ENCODE measurements at places on chromosomes 1 and 21.

DNA sequence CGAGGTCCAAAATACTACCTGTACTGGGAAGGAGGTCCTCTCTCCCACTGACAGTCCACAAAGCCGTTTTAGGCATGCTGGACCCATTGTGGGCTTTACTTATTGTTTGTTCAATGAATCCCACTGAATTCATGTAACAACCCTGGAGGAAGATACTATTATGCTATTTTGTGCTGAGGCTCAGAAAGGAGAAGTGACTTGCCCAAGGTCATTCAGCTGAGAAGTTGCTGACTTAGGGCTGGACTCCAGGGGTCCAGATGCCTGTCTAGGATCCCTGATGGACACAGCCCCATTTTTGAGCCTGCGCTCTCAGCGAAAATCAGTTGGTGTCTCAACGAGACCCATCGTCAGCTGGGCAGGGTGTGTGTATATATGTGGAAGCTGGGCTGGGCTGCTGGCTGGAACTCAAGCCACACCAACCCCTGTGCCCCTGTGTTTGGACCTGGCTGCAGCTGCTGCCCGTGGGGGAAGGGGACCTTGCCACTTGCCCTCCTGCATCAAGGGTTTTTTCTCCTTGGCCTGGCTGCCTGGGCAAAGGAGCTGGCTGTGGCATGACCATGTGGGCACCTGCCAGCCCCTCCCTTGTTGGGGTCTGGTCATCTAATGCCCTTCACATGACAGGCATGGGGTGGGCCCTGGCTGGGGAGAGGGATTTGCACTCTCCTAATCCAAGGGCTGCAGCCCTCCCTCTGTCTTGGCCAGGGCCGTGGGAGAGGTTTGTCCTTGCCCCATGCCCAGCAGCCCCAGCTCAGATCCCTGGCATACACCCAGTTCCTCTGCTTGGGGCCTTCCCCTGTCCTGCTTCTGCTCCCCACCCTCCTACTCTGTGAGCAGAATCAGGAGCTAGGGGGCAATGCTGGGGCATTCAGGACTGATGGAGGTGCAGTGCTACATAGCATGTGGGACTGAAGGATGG is 15.0 kb downstream of the KCNQ4 start:
- DNase-seq = no peak

GRCh38 chr1:116889380-116889779 is 20.3 kb upstream of the PTGFRN start:
- DNase-seq = no peak

DNA sequence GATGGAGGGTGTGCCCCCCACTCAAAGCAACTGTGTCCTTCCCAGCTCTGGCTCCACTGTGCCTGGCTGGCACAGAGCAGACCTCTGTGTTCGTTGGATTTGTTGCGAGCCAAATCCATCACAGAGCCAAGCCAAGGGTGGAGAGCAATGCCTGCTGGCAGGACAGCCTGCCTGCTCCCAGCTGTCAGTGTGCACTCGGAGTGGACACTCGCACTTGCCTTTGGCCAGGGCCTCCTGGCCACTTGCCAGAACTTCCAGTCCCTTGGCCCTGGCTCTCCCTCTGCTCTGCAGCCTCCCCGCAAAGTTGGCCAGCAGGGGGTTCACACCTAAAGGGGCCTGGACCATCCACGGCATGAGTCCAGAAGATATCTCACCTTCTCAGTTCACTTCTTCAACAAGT is 16.4 kb downstream of the HEYL start:
- DNase-seq = no peak

- no peak for DNase-seq
These were observed 20.2 kb downstream of the MACO1 start for GRCh38 chr1:25450891-25451290.

- DNase-seq = no peak
These were observed 13.1 kb downstream of the IL6R start for GRCh38 chr1:154418062-154418921.

- no peak for DNase-seq
These were observed 51.7 kb upstream of the ACADM start for GRCh38 chr1:75672528-75673393.

- no peak for DNase-seq
These were observed 4.3 kb downstream of the S100A10 start for GRCh38 chr1:151989211-151989862.

DNA sequence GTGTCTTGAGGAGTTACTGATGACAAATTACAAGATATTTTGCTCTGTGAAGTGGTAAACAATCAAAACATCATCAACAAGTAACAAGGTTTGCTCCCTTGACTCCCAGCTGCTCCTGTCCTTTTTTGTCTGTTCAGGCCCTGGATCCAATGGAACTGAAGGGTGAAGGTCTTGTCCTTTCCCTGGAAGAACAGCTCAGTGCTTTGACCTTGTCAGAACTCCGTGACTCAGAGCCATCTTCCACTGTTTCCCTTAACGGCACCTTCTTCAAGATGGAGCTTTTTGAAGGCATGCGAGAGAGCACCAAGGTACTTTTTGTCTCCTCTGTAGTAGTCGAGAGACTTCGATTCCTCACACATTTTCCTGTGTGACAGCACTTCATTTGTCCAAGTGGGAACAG is 29.0 kb downstream of the TRIM45 start:
- DNase-seq = no peak

DNA sequence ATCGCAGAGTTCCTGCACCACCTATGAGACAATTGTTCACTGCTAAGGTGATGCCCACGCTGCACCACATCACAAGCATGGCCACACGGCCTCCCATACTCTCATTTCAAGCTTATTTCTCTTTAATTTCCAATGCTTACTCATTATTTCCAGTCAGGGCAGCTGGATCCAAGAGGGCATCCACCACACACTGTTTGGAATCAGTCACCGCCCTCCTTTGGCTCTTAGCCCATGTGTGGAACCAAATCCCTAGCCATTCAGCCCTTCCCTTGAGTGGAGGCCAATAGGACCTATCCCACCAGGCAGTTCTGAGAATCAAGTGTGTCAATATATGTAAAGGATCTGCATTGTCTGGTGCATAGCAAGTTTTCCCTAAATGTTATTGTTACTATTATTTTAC is 26.3 kb upstream of the PALMD start:
- no peak for DNase-seq

DNA sequence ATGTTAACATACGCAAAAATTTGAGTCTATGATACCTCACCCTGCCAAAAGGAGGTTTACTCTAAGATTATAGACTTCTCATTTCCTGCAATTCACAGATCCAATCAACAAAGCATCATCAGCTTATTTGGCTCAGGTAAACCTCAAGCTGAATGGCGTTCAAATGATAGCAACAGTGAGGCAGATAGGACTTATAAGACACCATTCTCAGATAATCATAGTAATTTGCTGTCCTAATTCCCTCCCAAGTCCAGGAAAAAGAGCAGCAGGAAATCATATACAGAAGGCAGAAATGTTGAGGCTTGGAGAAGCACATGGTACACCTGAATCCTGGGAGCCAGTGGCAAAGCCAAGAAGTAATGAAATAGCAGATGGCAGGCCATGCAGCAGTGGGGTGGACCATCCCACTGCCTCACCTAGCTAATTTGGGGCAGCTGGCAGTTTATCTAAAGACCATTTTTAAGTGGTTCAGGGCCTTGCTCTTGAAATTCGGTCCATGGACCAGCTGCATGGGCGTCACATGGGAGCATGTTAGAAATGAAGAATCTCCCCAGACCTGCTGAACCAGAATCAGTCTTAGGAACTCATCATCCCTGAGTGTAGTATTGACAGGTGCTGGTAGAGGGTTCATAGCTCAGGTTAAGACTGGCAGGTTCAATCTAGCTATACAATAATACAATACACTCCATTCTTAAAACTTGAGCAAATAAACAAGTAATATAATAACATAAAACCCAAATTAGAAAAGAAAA is 57.7 kb downstream of the ASTN1 start:
- DNase-seq = no peak

DNA sequence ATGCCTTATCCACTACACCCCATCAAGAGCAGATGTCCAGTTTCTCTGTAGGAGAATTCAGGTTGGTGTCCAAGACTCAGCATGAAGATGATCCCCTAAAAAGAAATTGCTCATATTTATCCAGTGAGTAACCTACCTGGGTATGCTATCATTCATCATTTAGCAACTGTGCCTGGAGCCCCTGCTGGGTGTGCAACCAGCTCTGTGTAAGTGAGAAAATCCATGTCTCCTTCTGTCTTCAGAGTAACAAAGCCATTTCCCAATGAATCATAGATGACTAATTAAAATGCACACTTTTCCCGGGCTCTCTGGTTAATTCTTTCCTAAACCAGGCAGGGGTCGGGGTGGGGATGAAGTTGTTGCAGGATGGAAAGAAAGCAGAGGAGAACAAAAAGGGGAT is 35.8 kb downstream of the OLFML3 start:
- DNase-seq = no peak

- DNase-seq = no peak
These were observed 73.4 kb downstream of the GALNT2 start for GRCh38 chr1:230140221-230141020.

GRCh38 chr21:29708401-29708800 is 231.4 kb downstream of the GRIK1 start:
- no peak for DNase-seq

- no peak for DNase-seq
These were observed 1.1 kb upstream of the EDN2 start for GRCh38 chr1:41485605-41486004.

DNA sequence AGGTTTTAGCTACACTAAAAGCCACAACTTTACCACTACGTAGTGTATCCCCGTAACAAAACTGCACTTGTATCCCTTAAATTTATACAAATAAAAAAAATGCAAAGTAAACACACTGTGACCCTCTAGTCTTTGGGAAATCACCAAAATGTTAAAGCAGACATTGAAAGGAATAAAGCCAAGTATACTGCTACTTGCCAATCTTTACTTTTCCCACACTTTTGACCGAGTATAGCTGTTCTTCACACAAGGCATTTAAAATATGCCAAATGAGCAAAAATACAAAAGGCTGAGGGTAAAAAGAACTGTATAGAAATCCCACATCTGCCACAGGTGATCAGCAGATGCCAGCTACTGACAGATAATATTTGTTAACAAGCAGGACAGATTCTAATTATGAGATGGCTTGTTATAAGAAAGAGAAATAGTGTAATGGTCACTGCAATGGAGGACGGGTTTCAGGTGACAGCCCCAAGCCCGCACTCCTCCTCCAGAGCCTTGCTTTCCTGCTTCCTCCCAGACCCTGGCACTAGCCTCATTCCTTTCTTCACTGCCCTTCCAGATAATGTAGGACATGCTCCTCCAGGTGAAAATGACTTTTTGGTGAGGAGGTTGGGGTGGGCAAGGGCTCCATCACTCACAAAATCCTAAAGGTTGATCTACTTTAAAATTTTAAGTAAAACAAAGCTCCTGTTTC is 18.1 kb downstream of the KCNT2 start:
- no peak for DNase-seq

DNA sequence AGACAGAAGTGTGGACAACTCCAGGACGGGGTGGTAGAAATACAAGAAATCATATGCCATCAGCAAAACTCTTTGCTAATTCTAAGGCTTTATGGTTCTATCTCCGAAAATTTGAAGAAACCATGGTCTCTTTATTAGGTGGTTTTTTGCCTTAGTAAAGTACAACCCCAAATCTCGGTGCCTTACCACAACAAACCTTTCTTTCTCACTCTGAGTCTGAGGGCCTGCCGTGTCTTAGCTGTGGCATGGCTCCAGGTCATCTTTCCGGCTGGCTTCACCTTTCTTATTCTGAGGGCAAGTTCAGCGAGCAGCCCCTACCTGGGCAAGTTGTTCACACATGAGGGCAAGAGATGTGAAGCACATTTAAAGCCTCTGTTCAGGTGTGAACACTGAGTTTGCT is 280.6 kb downstream of the TTLL7 start:
- no peak for DNase-seq

DNA sequence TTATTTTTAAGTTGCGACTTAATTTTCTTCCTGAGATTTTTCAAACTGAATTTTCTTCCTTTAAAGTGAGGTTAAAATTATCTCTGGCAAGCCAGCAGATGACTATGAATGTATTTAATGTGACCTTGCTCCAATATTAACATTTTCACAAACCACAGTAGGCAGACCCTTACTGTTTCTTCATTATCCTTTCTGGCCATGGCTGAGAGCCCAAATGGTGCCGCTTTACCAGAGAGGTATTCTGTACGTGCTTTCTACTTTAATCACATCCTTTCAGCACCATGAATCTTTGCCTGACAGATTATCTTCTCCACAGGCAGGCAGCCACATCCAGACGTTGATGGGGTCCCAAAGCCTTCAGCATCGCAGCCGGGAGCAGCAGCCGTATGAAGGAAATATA is 129.6 kb downstream of the LRRC40 start:
- DNase-seq = no peak

- no peak for DNase-seq
These were observed 35.1 kb downstream of the KCNJ15 start for GRCh38 chr21:38291874-38292273.

DNA sequence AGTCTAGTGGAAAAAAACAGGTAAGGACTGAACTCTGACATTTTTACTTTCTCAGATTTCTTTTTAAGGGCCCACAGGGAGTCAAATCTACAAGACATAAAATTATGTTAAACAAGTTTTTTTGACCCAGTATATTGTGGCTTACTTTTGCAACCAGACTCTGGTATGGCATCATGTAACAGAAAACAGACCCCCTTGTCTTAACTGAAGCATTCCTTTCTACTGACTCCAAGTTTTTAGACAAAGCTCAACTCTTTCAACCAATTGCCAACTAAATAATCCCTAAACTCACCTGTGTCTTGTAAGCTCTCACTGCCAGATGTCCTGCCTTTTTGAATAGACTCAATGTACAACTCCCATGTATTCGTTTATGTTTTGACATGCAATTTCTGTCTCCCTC is 64.3 kb downstream of the FASLG start:
- DNase-seq = no peak

DNA sequence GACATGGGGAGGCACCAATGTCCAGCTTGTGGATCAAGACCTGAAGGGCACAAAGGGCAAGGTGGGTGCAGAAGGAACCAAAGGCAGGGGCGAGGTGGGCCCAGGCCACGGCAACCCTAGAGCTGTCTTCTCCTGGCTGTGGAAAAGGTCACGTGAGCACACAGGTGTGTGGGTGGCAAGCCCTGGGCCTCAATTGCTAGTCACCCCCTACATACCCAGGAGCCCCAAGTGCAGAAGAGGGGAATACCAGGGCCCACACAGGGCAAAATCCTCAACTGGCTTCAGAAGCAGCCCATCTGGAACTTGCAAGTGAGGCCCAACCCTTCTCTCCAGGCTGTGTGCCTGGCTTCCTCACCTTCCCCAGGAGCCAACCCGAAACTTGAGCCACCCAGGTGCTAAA is 25.6 kb downstream of the ZBTB17 start:
- no peak for DNase-seq

DNA sequence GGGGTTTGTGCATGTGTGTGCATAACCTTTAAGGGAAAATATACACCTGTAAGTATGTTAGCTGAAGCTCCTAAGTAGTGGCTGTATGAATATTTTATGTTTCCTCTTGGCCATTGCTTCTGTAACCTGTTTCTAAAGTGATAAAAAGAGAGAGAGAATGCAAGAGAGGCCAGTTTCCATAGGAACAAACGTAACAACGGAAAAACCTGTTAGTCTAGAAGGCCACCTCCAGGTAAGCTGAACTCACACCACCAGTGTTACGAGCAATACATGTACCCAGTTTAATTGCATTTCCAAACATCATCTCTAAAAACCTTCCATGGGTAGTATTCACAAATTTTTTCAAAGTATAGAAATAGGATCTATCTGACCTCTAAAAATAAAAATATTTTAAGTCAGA is 63.1 kb downstream of the PLPPR4 start:
- DNase-seq = no peak

- no peak for DNase-seq
These were observed 64.0 kb downstream of the ITPKB start for GRCh38 chr1:226674892-226675714.

- no peak for DNase-seq
These were observed 123.2 kb downstream of the SMYD2 start for GRCh38 chr1:214404154-214404553.

GRCh38 chr1:17145648-17146047 is 26.4 kb upstream of the PADI2 start:
- no peak for DNase-seq

Measured in anterior cingulate cortex (tissue), 58 donors.